ENCODE measurements at places on chromosomes 12 and 14.

- no peak for DNase-seq
Observed at GRCh38 chr14:21884995-21885394, 211.4 kb upstream of the OR4E1 start.

GRCh38 chr14:77268989-77269600 lies 1.9 kb downstream of the NGB start:
- DNase-seq = no peak

DNA sequence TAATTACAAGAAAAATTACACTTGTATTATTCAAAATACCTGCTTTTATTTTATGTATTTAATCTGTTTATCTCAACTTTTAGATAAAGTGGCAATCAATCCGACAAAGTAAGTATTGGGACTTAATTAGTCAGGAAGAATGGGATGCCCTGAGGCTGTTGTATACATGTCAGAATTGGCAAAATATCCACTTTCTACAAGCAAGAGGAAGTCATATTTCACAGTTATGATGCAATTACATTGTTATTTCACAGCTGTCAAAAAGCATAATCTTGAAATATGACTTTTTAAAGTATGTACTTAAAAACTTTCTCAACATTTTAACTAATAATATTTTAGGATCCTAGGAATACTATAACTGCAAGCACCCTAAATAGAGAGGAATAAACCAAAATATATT lies 357.1 kb upstream of the MGAT4C start:
- no peak for DNase-seq

DNA sequence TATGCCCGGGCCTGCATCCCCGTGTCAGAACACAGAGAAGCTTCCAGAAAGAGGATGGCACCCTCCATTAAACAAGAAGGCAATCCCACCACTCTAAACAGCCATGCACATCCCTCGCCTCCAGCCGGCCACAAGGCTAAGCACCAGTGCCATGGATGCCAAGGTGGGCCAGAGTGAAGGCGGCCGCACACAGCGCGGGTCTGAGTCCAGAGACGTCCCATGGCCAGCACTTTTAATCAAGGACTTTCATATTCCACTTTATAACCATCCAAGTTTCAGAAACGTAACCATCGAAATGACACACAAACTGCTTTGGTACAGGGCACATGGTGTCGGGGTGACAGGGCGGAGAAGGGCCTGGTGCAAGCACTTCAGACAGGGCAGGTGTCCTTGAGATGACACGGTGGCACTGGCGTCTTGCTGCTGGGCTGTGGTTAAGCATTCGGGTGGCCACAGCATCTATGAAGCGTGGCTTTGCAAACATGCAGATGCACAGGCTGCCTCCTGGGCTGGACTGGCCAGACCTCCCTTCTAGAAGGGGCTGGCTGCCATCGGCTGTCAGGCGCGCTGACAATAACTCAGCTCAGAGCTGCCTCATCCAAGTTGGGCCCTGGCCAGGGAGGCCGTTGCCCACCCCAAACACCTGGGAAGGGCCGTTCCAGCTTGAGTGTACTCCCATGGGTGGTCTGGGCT lies 117.2 kb downstream of the RFLNA start:
- no peak for DNase-seq

All from activated naive CD4-positive, alpha-beta T cell treated with anti-CD3 and anti-CD28 coated beads, Interleukin-2, amount 50 U/mL, for 72 hours (primary cell).